ENCODE measurements at places on chromosomes 1 and 21. TPM values are rescaled to one million over a fixed set of nuclear protein-coding genes. Genes with fewer than 3 reads are reported as not detected.

The C1orf141 gene
- total RNA-seq, result not detected

The EPS15 gene
- total RNA-seq, result 15.8 TPM

The CYP4B1 gene
- 0.24 TPM for total RNA-seq

The ZBED6 gene
- total RNA-seq, result 2.5 TPM

The MEX3A gene
- 1.7 TPM for total RNA-seq

The CAPN9 gene
- not detected for total RNA-seq

The HFM1 gene
- not detected for total RNA-seq

The PLA2G2C gene
- not detected for total RNA-seq

The TMEM200B gene
- 0.10 TPM for total RNA-seq

The LRIG2 gene
- 3.4 TPM for total RNA-seq

The IVNS1ABP gene
- 26.1 TPM for total RNA-seq

The ERG gene
- 0.06 TPM for total RNA-seq

The NHLH1 gene
- total RNA-seq, result 0.40 TPM

The CD1B gene
- not detected for total RNA-seq

The PTPRC gene
- total RNA-seq, result not detected

The EPHB2 gene
- 30.9 TPM for total RNA-seq

The SPRR2A gene
- not detected for total RNA-seq

The MEAF6 gene
- 57.9 TPM for total RNA-seq

The SZT2 gene
- total RNA-seq, result 5.9 TPM

The BRDT gene
- not detected for total RNA-seq

The CNR2 gene
- 0.01 TPM for total RNA-seq

The RHD gene
- not detected for total RNA-seq

The SPAG17 gene
- total RNA-seq, result not detected

The TXNIP gene
- total RNA-seq, result 0.89 TPM

The TCHHL1 gene
- total RNA-seq, result not detected
